ENCODE measurements at places on chromosomes 16 and 17.

DNA sequence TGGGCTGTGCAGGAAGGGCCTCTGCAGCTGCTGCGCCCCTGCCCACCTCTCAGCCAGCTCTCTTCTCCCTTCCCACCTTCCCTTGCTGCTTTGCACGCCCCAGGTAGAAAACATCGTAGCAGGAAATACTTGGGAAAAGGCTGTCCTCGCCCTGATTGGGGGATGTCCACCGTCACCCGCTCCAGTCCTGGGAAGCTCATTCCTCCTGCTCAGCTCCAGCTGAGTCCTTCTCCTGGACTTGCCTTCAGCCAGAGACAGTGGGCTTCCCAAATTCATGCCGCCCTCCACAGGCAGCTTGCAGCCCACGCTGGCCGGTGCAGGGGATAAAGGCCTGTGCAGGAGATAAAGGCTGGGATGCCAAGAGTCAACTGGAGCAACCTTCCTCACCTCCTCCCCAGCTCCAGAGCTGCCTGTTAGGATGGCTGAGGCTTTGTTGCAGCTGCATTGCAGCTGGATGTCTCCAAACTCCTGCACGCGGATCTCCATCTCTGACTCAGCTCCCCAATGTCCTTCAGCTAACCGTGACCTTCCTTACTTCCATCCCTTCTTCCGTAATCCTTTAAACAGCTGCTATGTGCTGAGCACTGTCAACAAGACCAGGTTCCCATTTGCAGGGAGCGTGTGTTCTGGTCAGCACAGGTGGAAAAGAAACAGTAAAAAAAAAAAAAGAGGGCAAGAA lies 402.0 kb upstream of the TNRC6C start:
- DNase-seq, result no peak

GRCh38 chr16:79537584-79537983 lies 63.0 kb downstream of the MAF start:
- no peak for DNase-seq

- DNase-seq, result no peak
Measured at GRCh38 chr17:78719630-78720298, 62.3 kb downstream of the CYTH1 start.

- DNase-seq, result no peak
Measured at GRCh38 chr17:10183931-10184930, 14.2 kb downstream of the GAS7 start.

DNA sequence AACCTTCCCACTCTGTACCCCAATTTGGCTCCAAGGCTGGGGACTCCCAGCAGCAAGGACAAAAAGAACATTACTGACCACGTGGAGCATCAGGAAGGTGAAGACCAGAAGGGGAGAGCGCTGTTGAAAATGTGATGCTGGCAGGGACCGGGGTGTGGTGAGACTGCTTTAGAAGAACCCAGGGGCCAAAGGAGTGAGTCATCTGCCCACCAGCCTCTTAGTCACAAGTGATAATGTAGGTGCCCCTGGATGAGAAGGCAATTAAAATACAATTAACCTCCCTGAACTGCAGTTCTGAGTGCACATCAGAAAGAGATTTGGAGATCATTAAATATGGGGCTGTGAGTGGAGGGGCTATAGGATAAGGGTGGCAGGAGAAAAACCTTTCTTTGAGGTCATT lies 366.6 kb upstream of the CCL2 start:
- no peak for DNase-seq
